NCI-H2171 treated with DMSO at 0.1 percent for 48 hours (cell line): ENCODE measurements at places on chromosomes 12 and 14.
A peak's percentile ranks its signal among the peaks of the same experiment; 100 is the strongest.

GRCh38 chr14:73811164-73811503 is 40.5 kb upstream of the PTGR2 start:
- no peak for DNase-seq

- no peak for DNase-seq
These were observed 36.2 kb downstream of the PRMT8 start for GRCh38 chr12:3527181-3527580.

GRCh38 chr12:108962256-108962655 is 58.6 kb downstream of the SVOP start:
- no peak for DNase-seq

DNA sequence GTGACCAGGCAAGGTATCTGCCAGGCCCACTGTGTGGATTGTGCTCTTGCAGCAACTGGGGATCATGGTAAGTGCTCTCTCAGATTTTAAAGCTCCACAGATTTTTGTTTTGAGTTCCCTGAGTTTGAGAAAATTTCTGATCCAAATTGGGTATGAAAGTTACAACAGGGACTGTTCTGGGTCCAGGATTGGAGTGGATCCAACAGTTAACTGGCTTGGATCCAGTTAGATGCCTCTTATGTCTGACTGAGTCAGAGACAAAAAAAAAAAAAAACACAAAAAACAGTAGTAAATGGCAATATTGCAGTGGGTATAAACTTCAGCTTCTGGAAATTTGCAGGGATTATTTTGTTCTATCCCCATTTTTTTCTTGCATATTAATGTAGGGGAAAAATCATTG is 598.8 kb downstream of the C12orf50 start:
- DNase-seq: no peak

GRCh38 chr12:71186571-71187288 is 28.9 kb upstream of the TSPAN8 start:
- no peak for DNase-seq

DNA sequence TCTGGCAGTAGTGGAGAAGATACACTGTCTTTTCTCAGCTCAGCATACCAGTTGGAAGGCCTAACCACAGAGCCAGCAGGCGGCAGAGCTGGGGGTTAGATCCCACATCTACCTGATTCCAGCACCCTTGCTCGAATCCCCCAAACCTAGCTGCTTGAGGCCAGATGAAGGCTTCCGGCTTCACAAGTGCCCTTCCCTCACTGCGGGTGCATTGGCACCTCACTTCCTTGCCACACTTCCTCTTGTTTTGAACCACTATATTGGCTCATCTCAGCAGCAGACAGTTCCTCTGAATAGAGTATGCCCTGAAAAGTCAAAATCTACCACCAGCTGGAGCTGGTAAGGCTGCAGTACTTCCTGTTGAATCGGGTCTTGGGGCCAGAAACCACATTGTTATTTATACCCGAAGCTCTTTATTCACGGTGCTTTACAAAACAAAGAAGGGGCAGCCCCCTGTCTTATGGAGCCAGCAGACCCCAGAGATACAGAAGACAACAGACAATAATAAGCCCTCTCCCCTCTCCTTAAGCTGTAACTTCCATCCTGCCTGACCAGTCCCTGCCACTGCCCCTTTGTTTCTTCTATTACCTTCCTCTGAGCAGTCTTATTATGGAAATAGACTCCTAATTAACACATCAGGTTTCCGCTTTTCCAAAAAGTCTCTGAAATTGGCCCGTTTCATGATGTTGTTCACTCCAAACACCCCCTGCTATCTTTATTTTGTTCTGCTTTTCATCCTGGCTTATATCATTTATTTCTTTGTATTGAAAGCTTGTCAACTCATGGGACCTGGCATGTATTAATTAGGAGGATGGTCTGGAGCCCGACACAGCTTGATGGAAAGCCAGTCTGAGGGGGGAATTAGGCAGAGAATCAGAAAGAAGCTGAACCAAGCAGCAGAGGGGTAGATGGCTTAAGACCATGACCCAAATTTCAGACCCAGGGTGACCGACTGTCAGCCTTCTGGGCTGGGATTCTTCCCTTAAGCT is 233.5 kb downstream of the EFCAB11 start:
- DNase-seq: no peak

DNA sequence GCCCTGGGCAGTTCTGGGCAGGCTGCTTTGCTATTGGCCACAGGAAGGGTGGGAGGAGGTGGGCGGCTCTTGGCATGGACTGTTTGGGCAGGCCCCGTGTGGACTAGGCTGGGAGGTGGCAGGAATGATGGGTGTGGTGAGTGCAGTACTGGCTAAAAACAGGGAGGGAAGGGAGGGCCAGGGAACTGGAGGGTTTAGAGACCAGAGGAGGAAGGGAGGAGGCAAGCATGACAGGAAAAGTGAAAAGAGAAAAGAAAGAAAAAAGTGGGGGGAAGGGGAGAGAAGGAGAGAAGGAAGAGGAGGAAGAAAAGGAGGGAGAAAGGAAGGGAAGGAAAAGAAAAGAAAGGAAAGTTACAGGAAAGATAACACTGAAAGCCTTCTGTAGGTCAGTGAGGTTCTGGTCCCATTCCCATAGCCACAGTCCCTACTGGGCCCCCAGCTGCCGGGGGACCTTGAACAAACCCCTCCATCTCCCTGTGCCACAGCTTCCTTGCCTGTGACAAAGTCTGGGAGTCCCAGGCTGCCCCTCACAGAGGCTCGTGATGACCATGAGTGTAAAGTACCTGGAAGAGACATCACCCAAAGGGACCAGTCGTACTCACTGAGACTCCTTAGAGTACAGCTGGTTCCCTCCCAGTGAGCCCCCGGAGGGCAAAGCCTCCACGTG is 1.1 kb upstream of the C14orf132 start:
- DNase-seq: no peak

- DNase-seq: no peak
These were observed 47.2 kb downstream of the ATL1 start for GRCh38 chr14:50607181-50607580.

- no peak for DNase-seq
These were observed 68.9 kb upstream of the NCOR2 start for GRCh38 chr12:124636138-124636978.

DNA sequence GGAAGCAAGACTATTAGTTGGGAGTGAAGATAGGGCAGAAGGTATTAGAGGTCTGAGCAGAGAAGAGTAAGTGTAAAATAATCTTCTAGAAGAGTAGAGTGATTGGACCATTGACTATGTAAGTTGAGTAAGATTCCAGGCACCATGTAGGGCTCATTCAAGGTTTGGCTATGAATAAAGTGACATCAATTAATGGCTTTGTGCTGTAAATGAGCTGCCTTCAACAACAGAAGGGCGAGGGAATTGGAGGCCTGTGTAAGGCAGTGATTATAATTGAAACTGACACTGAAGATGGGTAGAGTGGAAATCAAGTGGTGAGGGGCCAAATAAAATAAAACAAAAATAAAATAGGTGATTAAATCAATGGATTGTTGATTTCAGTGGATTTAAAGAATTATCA is 26.4 kb downstream of the PTPRQ start:
- DNase-seq: no peak

DNA sequence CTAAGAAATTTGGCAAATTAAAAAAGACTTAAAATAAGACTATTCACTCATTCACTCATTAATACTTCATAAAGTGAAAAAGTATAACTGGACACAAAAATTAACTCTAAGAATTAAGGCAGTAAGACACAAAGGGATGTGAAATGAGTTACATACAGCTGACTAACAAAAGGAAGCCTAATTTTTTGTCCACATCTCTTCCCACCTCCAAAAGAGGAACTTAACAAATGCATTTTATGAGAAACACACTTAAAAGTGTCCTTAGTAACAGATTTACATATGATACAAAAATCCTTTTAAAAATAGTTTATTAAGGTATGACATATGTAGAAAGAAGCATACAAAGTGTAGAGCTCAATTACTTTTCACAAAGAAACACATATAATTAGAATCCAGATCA is 88.9 kb downstream of the NUMB start:
- no peak for DNase-seq

- no peak for DNase-seq
These were observed 270.4 kb downstream of the NEDD1 start for GRCh38 chr12:97177481-97177880.

- peak; percentile 28 for DNase-seq
These were observed 83.3 kb upstream of the HIF1A start for GRCh38 chr14:61611880-61612630.

DNA sequence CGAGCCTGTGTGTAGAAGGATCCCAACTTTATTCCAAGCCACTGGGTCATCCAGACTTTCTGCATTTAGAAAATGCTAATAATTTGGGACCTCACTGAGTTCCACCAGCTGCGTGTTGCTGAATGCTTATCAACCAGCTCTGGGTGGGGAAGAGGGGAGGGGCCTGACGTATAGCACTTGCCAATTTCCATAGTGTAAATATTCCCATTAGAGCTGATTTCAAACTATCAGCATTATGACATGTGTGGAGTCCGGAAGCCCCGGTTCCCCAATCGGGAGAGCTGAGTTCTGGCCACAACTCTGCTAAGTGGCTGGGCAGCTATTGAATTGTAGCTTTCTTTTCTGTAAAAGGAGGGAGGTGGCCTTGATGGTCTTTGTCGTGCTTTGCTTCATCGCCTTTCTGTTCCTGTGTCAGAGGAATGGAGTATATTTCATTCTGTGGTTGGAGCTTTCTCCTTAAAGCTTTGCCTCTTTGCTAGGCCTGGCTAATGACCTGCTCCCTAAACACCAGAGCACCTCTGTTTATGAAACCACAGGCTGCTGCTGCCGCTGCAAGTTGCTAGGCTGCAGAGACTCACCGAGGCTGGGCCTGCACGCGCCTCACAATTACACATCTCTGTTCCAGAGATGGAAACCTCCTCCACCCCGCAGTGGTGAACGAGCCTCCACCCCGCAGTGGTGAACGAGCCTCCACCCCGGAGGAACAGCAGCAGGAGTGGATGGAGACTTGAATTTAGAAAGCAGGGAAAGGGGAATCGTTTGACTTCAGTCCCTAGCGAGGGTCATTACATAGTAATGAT is 7.7 kb upstream of the BCL7A start:
- no peak for DNase-seq

DNA sequence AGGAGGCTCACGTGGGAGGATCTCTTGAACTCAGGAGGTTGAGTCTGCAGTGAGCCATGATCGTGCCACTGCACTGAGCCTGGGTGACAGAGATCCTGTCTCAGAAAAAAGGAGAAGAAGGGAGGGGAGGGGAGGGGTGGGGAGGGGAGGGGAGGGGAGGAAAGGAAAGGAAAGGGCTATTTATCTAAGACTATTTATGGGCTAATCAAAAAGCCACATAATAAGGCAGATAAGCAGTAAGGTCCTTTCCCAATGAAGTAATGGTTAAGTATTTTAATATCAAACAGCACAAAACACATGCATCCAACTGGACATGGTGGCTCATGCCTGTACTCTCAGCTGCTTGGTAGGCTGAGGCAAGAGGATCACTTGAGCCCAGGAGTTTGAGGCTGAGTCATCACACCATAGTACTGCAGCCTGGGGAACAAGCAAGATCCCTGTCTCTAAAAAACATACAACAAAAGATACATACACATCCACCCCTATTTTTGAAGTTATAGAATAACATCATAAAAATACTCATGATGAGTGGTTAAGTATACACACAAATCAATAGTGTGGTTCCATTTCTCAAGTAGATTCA is 9.7 kb downstream of the PAWR start:
- DNase-seq: no peak

DNA sequence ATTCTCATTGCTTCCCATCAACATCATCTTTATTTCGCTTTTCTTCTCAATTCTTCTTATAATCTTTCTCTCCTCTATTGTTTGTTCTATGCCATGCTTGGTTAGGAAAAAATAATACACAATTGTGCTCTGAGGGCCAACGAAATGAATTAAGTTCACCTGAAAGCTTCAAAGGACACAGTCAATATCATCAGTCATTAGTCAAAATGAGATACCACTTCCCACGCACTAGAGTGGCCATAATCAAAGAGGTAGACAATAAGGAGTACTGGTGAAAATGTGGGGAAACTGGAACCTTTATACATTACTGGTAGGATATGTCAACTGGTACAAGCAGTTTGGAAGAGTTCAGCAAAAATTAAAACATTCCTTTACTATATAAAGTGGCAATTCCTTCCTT is 91.5 kb downstream of the TMTC1 start:
- no peak for DNase-seq

- no peak for DNase-seq
These were observed 68.8 kb downstream of the CD163L1 start for GRCh38 chr12:7375145-7375543.

DNA sequence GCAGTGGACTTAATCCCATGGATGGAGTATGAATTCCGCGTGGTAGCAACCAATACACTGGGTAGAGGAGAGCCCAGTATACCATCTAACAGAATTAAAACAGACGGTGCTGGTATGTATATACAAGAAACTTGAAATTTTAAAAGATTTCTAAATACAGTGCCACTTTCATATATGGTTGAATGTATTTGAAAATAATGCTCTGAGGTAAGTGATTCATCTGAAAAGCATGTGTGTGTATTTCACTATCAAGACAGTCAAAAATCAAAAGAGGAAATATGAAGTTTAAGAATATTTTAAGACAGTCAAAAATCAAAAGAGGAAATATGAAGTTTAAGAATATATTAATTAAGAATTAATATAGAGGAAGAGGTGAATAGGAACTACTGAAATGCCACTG is 195.0 kb upstream of the PDZRN4 start:
- no peak for DNase-seq

DNA sequence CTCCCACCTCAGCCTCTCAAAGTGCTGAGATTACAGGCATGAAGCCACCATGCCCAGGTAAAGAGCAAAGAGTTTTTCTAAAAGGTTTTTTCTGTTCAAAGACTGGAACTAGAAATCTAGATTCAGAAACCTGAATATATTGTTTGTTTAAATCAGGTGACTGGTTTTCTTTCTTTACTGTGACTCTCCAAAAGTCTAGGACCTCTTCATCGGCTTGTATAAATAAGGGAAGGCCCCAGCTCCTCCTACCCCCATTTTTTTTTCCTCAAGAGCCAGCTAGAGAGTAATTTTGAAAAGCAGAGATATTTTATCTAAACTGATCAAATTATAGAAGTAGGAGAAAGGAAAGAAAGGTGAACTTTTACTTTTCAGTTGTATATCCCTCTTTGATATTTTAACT is 48.0 kb downstream of the TMEM116 start:
- no peak for DNase-seq

DNA sequence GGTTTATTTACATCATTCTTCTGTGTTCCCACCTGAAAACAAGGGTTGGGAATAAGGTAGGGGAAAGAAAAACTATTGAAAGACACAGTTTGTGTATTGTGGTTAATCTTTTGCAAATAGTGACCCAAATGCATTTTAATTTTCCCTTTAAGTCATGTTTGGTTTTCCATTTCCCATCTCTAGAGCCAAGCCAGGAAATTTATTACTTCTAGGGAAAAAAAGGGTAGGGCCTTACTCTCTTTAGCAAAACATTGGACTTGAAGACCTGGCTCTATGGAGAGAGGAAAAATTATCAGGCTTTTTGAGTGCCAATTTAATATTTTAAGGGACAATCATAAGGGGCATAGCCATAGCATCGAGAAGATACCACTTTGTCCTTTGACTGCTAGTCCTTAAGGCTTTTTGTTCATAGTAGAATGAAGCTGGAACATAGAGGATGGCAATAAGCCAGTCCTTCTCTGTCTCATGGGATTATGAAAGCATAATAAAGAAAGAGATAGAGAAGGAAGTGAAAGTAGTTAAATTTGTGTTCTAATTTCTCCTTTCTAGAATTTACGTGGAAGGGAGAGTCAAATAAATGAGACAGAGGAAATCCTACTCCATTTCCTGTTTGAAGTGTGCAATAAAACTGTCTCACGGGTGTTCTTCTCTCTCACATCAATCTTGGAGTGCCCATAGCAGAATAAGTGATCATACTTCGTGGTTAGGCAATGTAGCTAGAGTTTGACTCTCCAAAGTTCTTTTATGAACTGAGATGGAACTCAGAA is 50.9 kb upstream of the PPFIA2 start:
- no peak for DNase-seq

- no peak for DNase-seq
These were observed 192.1 kb upstream of the ALG10B start for GRCh38 chr12:38124247-38125012.
